T47D (cell line): ENCODE measurements at places on chromosomes 4 and X.

GRCh38 chr4:183360161-183360919 lies 38.1 kb upstream of the CLDN24 start:
- DNase-seq, result no peak

GRCh38 chrX:136708348-136708747 lies 60.4 kb downstream of the CD40LG start:
- DNase-seq, result peak; percentile 13

DNA sequence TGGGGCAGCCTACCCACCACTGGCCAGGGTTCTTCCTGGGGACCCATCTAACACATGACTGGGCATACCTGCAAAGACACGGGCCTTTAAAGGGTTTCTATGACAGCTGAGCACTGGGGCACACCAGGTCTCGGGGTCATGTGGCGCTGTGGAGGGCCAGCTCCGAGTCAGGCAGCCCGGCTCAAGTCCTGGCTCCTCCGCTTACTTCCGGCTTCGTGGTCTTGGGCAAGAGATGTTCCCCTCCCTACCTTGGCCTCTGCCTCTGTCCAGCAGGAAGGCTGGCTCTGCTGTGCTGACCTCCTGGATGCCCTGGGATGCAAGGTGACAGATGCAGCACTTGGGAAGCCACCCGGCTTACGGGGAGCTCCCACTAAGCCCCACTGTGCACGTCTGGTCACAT lies 37.6 kb downstream of the HTRA3 start:
- no peak for DNase-seq

GRCh38 chr4:179465131-179465797 lies 2023.0 kb upstream of the AGA start:
- DNase-seq, result no peak

DNA sequence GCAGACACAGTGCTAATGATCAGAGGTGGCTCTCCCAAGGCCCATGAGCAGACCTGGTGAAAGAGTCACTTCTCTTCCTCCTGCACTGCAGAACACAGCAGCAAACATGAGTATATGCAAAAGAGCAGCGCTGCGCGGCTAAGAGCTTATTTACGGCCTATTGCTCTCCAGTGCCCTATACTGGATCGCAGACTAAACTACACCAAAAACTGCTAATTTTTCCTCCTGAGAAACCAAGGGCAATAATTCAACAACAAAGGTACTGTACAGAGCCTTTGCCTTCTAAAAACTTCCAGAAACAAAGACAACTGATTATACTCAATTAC lies 702.5 kb downstream of the ARAP2 start:
- DNase-seq, result no peak

GRCh38 chr4:160175064-160175643 lies 1072.3 kb downstream of the RAPGEF2 start:
- DNase-seq, result peak; percentile 1

GRCh38 chrX:104486691-104487090 lies 79.3 kb upstream of the IL1RAPL2 start:
- DNase-seq, result no peak

DNA sequence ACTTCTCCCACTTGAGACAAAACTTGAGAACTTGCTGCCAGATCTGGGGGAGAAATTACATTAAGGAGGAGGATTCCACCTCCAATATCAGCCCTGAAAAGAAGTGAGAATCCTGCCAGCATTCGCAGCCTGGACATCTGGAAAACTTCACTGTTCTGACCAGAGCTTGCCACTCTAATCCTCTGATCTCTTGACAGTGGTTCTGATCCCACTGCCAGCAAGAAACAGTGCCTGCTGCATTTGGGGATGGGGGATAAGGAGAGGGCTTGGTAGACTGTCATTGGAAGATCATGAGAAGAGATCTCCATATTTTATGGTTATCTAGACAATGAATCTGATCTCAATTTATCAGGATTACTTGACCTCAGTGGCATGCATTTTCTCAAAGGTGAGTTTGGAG lies 49.8 kb upstream of the TMEM33 start:
- DNase-seq, result no peak

DNA sequence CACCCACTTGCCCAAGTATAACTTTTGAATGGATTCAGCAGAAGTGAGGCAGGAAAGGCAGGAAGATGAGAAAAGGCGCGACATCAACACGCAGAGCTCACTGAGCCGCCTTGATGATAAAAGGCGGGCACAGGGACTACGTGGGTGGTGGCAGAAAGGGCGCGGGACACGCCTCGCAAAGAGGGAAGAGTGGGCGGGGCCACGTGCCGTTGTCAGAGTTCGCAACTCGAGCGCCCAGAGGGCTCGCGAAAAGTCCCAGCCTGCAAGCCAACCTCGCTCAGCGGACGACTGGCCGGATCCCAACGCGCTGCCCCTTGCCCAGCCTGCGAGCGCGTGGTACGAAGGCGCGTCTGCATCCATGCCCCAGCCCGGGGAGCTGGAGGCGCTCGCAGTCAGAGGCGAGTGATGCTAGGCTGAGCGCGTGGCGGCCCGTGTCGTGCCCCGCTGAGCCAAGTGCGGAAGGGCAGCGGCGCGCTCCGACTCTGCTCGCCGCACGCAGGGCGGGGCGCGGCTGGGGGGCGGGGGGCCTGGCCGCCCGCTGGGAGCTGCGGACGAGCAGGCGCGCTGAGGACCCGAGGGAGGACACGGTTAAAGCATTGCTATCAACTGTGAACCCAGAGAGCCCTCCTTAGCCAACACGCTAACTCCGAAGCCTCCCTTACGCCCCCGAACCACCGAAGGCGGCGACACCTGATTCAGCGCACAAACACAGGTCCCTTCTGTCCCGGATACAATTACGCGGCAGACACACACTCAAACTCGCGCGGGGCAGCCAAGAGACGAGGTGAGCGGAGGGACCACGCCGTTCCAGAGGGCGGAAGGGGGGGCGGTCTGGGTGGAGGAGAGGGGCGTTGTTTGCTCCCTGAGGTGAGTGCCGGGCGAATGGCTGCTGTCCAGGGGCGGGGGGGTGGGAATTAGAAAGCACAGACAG lies at the start of gene UGT8:
Gene UGT8, plus strand, starts transcription at position 617 of the 931 bp plus-strand sequence. CDS start 24,074 bp downstream, outside the sequence.
- no peak for DNase-seq

DNA sequence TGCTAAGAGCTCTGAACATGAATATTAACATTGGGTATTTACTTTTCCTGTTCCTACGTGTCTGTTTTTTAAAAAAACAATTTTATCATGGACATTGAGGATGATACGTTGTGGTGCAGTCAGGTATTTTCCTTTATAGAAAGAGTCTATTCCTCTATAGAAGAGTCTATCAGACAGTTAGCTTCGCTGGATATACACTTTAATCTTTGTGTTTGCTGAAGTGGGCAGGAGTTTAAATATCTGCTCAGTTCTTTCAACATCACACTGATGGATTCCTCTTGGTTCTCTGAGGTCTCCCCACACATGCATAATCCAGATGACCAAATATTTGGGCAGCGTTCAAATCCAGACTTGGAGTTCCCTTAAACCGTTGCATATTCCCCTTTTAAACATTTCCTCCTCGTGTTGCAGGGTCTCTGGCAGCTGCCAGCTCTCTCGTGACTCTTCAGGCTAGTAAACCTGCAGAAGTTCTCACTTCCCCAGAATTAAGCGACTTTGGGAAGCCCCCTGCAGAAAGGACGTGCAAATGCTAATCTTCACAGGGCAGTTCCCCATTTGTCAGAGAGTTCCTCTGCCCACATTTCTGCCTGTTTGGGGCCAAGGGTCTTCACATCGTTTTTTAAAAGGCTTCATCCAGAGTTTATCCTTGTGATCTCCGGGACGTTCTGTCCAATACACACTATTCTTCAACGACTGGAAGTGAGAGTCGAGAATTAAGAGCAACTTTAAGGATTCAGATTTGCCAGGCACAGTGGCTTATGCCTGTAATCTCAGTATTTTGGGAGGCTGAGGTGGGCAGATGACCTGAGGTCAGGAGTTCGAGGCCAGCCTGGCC lies 20.5 kb upstream of the DHRSX start:
- no peak for DNase-seq

- DNase-seq, result no peak
These were observed 1.0 kb downstream of the LRP2BP start for GRCh38 chr4:185394568-185395237.

DNA sequence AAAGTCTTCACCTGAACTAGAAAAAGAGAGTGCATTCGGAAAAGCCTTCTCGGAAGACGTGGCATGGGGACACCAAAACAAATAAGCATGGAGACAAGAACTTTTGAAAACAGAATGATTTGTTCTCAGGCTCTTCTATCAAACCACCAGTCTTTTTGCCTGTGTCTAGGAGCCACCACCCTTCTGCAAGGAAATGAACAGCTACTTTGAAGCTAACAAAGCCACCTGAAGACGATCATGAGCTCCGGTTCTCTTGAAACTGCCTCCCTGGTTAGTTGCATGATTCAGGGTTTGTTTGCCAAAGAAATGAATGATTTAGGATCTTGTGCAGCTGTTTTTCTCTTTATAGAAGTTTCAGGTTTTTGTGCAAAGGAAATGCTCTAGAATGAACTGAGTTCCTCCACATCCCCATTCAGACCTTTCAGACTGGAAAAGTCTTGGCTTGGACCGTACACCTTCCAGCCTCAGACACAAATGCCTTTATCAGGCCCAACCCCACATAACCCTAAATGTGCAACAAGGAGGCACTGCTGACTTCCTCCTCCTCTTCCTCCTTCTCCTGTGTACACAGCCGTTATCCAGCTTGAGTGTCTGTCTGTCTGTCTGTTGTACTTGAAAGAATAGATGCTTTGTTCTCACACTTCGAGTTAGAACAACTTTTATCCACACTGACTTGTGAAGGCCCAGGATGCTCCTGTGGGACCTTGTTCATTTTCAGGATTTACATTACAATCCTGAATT lies 334.8 kb upstream of the KLF3 start:
- no peak for DNase-seq

DNA sequence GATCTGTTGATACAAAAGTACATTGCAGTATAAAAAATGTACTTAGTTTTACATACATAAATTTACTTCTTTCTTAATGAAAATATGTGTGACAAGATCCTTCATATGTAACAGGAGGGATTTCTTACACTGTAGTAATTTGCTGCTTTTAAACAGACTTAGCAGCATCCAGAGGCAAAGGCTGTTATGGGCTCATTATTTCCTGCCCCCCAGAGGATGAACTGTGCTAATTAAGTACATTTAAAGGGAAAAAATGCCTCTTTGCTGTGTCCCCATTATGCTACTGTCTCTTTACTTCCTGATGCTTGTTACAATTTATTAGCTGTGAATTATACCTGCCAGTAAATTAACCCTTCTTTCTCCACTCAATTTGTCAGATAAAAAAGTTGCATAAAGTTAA lies 47.1 kb downstream of the NDST3 start:
- DNase-seq, result no peak

DNA sequence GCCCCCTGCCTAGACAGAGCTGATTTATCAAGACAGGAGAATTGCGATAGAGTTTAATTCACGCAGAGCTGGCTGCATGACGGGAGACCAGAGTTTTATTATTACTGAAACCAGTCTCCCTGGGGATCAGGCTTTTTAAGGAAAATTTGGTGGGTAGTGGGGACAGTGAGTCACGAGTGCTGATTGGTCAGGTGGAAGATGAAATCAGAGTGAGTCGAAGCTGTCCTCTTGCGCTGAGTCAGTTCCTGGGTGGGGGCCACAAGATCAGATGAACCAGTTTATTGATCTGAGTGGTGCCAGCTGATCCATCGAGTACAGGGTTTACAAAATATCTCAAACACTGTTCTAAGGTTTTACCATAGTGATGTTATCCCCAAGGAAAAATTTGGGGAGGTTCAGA lies 36.6 kb downstream of the MYOZ2 start:
- no peak for DNase-seq

GRCh38 chr4:186782302-186782701 lies 58.6 kb upstream of the FAT1 start:
- DNase-seq, result no peak

DNA sequence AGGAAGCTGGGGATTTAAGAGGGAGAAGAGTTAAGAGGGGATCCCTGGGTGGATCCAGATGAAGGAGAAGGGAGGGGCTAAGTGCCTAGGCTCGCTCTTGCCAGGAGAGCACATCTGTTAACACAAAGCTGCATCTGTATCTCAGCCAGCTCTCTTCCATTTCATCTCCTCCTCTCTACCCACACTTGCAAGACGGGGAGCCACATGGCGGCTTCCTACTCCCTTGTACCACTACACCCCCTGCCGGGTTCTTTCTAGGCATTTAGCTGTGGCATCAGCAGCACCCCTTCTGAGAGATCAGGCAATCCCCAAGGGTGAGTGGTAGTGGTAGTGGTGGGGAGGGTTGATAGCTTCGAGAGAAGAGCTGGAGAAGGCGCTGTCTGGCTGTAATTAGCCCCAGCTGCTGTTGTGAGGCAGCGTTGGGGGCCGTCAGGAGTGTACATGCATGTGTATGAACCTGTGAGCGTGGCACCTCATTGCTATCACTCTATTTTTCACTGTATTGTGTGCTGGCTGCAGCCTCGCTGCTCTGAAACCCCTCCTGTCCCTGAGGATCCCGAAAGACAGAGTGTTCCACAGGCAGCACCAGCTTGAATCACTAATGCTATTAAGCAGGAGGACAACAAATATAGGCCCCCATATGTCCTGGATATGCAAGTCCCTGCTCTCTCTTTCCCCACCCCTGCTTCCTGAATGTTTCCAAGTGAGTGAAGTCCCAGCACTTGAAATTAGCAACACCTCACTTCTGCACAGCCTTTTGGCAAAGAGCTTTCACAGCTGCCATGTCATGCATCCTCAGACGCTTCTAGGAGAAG lies 73.7 kb downstream of the RTL9 start:
- DNase-seq, result no peak

DNA sequence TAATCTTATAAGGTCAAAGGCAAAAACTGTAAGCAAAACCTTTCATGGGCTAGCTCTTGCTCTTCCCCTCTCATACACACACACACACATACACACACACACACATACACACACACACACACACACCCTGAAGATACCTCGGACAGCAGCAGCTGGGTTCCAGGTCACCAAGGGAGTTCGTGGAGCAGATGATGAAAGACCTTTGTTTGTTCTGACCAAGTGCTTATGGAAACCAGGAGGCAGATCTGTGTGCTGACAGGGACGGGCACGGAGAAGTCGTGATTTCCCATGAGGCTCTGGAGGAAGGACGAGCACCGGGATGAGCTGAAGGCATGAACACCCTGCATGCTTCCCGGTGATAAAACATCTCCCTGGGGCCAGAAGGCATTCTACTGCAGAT lies 35.4 kb upstream of the CRMP1 start:
- DNase-seq, result no peak

DNA sequence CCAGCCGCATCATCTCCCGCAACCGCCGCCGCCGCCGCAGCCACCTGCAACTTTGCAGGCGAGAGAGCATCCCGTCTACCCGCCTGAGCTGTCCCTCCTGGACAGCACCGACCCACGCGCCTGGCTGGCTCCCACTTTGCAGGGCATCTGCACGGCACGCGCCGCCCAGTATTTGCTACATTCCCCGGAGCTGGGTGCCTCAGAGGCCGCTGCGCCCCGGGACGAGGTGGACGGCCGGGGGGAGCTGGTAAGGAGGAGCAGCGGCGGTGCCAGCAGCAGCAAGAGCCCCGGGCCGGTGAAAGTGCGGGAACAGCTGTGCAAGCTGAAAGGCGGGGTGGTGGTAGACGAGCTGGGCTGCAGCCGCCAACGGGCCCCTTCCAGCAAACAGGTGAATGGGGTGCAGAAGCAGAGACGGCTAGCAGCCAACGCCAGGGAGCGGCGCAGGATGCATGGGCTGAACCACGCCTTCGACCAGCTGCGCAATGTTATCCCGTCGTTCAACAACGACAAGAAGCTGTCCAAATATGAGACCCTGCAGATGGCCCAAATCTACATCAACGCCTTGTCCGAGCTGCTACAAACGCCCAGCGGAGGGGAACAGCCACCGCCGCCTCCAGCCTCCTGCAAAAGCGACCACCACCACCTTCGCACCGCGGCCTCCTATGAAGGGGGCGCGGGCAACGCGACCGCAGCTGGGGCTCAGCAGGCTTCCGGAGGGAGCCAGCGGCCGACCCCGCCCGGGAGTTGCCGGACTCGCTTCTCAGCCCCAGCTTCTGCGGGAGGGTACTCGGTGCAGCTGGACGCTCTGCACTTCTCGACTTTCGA lies 654 bp downstream of the ATOH1 start:
- no peak for DNase-seq
